Chondrocyte (in vitro differentiated cells): ENCODE measurements at places on chromosomes 6 and 20. TPM values are rescaled to one million over a fixed set of nuclear protein-coding genes. Genes with fewer than 3 reads are reported as not detected.

DNA sequence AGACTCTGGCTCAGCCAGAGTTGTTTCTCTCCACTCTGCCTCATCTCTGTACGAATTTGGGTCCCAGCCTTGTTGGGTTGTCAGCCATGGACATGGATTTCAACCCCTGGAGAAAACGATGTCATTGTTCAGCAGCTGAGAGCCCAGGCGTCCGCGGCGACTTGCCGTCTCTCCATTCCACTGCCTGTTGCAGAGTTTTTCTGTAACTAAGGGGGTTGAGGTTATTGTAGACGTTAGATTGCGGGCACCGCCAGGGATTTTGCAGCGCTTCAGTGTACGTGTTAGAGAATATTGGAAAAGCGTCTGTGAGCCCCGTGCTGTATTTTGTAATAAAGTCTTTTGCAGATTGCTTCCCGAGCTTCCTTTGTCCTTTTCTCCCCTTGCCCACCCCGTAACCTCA, 13.1 kb upstream of the RBM38 start:
- peak; percentile 72 for DNase-seq

GRCh38 chr6:89346433-89346832, 6.1 kb downstream of the UBE2J1 start:
- DNase-seq = no peak

DNA sequence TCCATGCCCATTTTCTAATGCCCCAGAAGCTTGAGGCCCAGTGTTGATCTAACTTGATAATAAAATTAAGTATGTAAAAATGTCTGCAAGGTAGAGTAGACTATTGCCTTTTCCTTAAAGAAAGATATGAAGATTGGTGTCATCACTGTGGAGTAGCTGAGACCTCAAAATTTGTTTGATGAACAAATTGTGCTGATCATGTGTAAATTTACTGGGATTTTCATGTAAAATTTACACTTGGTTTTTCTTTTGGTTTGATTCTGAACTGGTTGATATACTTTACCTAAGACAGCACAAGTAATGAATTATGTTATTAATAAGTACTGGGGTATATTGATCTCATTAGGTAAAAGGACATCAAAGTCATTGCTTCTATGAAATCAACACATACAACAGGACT, 207.3 kb downstream of the COL19A1 start:
- DNase-seq = no peak

The ARMH2 gene
- not detected in 3 replicates for total RNA-seq

DNA sequence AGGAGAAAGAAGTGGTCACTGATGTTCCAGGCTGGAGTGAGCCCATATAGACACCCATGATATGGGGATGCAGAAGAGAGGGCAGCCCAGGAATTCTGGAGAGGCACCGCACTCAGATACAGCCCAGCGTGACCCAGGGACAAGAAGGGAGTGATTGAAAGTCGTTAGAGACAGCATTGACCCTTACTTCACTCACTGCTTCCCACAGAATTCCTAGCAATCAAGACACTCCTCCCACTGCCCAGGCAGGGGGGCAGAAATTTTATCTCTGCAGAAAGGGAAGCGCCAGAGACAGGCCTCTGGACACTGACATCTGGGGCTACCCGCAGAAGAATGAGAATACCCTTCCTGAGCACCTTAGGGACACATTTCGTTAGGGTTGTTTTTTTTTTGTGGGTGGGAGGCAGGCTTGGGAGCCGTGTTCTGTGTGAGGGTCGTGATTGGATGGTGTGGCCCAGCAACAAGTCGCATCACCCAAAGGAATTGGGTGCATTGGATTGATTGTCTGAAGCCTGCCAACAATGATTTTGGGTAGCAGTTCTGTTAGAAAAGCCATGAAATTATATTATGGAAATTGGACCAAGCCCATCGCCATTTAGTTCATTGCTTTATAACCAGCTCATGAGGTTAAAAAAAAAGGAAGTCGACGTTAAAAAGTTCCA, 45.9 kb upstream of the MAP3K4 start:
- DNase-seq = no peak

- no peak for DNase-seq
These were observed 328.3 kb downstream of the CBLN4 start for GRCh38 chr20:55677011-55677410.

The BIRC7 gene
- total RNA-seq = 0.50 to 0.51 TPM in 2 of 3 replicates, not detected in the other

DNA sequence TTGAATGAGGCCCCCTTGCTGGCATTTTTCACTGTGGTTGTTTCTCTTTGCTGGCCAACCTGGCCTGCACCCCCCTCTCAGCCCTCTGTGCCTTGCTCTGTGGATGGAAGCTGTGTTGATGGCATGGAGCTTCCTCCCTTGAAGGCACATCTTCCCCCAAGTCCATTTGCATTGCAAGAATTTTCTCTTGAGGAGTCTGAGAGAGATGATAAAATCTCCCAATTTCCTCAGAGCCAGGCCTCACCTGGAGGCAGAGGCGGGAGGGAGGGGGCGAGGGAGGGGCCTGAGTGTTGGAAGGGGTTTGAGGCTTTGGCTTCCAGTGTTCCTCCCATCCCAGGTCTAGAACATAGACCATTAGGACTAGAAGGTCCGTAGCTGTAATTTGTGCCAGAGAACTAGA, 175.1 kb downstream of the SCP2D1 start:
- DNase-seq = no peak

DNA sequence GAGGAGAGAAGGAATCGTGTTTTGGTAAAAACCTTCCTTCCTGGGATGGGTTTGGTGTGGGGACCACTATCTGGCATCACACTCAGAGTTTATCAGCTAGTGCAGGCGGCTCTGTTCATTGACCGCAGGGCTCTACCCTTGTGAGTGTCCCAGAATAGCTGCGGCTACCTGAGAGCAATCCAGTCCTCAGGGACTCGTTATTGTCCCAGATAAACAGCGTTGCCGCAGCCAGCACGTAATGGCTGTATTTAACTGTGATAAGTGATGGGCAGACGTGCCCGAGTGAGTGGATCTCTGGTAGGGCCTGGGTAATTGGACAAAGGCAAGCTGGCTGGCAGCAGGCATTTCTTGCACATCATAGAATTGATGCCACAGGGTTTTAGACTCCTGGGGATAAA, 163.3 kb downstream of the SOBP start:
- DNase-seq = no peak

- DNase-seq = no peak
These were observed 13.1 kb downstream of the FAM184A start for GRCh38 chr6:119065382-119065781.

- no peak for DNase-seq
These were observed 73.7 kb downstream of the VEGFA start for GRCh38 chr6:43843669-43844171.

- DNase-seq = no peak
These were observed 12.8 kb upstream of the ELOVL5 start for GRCh38 chr6:53361549-53362031.

The ULBP2 gene
- 7.7 to 15.1 TPM (median 13.9 TPM) in 3 replicates for total RNA-seq
